ENCODE measurements at places on chromosomes 13 and 19.
A peak's percentile ranks its signal among the peaks of the same experiment; 100 is the strongest.

- DNase-seq = no peak
Measured at GRCh38 chr13:114025714-114026431, 52.0 kb upstream of the C13orf46 start.

GRCh38 chr19:55698256-55698655, 23.2 kb downstream of the EPN1 start:
- DNase-seq = no peak

- DNase-seq = no peak
Measured at GRCh38 chr19:2259336-2259735, 3.1 kb upstream of the JSRP1 start.

DNA sequence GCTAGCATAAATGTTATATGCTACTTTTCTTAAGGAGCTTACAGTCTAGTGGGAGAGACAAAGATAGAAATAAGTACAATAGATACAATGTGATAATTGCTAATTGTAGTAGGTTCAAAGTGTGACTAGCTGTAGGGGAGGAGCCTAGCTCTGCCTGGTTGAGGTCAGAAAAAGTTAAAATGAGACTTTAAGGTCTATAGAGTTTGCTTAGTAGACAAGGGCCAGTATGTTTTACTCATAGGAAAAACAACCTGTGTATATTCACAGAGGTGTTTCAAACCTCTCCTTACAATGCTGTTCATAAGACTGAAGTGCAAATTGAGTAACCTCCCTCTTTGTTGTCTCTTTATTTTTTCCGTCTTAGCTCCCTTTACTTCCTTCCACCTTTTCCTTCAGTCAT, 56.1 kb downstream of the PDS5B start:
- no peak for DNase-seq

DNA sequence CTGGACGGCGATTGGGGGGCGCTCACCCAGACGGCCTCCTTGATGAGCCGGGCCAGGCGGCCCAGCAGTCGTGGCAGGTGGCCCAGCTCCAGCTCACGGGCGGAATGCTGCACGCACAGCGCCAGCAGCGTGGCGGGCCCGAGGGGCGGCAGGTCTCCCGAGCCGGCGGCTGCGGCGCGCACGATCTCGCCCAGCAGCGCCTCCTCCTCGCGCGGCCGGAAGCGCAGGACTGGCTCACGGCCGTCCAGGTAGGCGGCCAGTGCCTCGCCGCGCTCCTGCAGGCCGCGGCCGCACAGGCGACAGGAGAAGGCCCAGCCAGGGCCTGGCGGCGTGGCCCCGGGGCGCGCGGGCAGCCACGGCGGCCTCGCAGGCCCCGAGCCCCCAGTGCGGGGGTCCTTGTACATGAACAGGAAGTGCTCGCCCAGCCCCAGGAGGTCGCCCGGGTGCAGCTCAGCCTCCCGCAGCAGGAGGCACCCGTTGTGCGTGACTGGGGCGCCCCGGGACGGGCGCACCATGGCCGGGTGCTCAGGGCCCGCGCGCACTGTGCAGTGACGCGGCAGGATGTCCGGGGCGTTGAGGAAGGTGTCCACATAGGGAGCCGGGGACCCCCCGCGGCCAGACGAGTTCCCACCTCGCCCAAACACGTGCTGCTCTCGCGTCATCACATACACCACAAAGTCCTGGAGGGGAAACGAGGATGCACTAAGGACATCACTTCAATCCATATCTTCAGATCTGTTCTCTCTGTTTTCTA, 9.6 kb upstream of the MAMSTR start:
- no peak for DNase-seq

- no peak for DNase-seq
Measured at GRCh38 chr13:104106705-104107393, 1040.6 kb upstream of the SLC10A2 start.

- DNase-seq = no peak
Measured at GRCh38 chr19:4711211-4711610, 12.4 kb downstream of the DPP9 start.

DNA sequence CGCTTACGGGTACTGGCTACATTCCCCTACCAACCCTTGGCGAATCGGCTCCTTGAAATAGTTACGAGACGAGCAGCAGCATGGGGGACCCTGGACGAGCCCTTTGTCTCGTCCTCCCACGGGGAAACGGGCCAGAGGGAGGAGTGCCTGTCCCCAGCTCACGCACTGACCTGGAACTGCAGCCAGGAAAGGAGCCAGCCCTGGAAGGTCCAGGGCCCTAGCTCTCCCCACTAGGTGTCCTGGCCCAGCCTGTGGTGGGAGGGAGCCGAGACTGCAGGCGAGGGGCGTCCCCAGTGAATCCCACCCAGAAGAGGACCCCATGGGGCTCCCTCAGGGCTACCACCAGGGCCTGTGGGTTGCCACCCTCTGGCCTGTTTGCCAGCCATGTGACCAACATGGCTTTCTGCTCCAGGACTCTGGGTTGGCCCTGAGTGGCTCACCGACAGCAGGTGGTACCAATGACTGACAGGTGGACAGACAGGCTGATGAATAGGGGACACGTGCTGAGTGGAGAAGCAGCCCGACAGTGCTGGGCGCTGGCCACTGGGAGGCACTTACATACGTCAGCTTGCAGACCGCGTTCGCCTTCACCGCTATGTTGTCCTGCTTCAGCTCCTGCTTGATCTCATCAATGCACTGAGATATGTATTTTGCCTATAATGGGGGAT, 13.2 kb downstream of the AP3D1 start:
- DNase-seq = no peak

- DNase-seq = no peak
Measured at GRCh38 chr19:30898353-30899103, 450.7 kb downstream of the TSHZ3 start.

- no peak for DNase-seq
Measured at GRCh38 chr13:73536865-73537264, 478.1 kb downstream of the KLF5 start.

- DNase-seq = no peak
Measured at GRCh38 chr19:34269081-34269480, 14.7 kb downstream of the GARRE1 start.

GRCh38 chr13:37959284-37959683, 89.7 kb upstream of the TRPC4 start:
- DNase-seq = no peak

- DNase-seq = no peak
Measured at GRCh38 chr13:96415831-96416385, 326.0 kb downstream of the HS6ST3 start.

DNA sequence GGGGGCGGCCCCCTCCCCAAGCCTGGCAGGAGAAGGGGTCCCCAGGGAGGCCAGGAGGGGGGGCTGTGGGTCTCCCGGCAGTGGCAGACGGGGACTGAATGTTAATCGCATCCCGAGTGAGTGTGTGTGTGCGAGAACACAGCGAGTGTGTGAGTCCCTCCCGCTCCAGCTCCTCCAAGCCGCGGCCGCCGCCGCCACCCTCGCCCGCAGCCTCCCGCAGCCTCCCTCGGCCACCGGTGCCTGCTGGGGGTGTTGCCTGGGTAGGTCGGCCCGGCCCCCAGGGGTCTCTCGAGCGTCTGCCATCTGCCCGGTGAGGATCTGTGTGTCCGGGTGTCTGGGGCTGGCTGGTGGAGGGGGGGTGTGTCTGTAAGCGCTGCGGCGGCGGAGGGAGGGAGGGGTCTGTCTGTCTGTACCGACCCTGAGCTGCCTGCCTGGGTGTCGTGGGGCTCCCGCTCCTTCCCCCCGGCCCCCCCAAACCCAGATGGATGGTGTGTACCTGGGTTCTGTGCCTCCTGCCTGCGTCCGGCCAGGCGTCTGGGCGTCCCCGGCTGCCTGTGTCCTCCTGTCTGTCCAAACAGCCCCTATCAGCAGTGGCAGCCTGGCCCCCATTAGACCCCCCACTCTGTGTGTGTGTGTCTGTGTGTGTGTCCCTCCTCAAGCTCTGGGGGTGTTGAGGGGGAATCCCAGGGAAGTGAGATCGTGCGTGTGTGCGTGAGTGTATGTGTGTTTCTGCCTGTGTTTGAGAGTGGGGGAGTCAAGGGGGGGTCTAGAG, at the start of gene GRIN2D:
TSS of gene GRIN2D (plus strand) at position 110 of the 772 bp plus-strand sequence. CDS start 4,725 bp downstream, outside the sequence.
- peak; percentile 38 for DNase-seq

GRCh38 chr19:14818588-14818987, 16.4 kb downstream of the OR7A5 start:
- no peak for DNase-seq

- DNase-seq = no peak
Measured at GRCh38 chr19:33865306-33865705, 68.6 kb downstream of the KCTD15 start.

DNA sequence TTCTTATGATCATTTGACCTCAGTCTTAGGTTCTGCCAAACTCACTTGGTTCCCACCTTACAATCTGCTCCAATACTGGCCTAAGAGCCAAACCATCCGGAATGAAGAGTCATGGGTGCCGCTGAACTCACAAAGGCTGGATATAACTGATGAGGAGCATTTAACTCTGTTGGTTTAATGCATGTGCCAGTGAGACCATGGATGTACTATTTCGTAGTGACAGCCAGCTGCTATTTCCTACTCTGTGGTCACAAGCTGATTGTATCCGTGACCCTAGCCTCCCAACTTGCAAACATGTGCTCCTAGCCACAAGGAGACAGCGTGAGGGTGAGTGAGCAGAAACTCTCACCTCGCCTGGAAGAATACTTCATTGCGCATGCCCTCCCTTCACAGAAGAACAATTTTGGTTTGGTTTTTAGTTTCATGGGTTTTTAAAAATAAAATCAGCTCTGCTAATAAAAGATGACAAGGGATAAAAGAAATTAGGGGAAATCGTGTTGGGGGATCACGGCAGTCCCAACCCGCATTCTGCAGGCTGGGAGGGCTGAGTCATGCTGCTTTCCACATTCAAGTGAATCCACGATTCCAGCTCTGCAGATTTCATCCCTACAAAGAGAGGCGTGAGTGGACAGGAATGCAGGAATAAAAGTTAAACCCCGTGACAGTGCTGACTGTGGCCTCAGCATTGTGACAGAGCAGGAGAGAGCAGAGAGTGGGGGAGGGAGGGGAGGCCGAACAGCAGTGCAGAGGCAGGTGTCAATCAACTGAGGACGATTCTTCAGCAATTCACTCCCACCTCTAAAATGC, 66.8 kb upstream of the RAP2A start:
- DNase-seq = no peak

DNA sequence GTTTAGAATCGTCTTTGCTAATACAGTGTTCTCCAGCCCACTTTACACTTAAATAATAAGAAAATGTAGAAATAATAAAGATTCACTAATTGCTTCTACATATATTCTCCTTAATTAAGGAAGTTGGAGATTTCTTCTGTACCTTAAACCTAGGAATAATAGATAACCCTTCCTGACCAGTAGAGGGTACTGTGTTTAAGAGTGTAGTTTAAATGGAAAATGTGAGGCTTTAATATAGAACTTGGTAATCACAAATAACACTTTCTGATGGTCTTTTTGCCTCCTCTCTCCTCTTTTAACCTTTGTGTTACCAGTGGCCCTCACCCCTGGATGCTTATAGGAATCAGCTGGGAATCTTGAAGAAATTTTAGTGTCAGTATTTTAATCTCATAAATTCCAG, 20.7 kb downstream of the POMP start:
- DNase-seq = no peak

GRCh38 chr13:46615888-46616531, 63.0 kb downstream of the LRCH1 start:
- DNase-seq = no peak

- DNase-seq = no peak
Measured at GRCh38 chr13:29369060-29369743, 226.3 kb downstream of the SLC7A1 start.

- peak; percentile 18 for DNase-seq
Measured at GRCh38 chr13:114097893-114098688, 34.3 kb downstream of the RASA3 start.

DNA sequence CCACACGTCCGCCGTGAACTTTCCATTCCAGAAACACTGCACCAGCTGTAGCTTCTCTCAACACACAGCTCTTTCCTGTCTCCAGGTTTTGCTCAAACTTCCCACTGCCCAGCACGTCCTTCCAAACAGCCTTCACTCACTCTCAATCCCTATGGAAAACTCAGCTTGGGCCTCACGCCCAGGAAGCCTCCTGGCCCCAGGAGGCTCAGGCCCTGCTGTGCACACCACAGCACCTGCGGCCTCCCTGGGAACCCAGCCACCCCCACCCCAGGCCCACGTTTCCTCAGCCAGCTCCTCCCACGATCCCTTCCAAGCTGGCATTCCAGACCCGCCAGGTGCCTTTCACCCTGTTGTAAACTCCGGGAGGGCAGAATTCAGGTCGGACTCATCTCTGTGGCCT, 35.2 kb downstream of the C13orf46 start:
- no peak for DNase-seq

- DNase-seq = no peak
Measured at GRCh38 chr13:66200555-66200954, 1029.6 kb downstream of the PCDH9 start.

- DNase-seq = no peak
Measured at GRCh38 chr13:48645845-48646244, 7.9 kb upstream of the CYSLTR2 start.

GRCh38 chr13:109818886-109819285, 32.5 kb upstream of the IRS2 start:
- no peak for DNase-seq
